ENCODE measurements at places on chromosomes 7 and 10. TPM values are rescaled to one million over a fixed set of nuclear protein-coding genes. Genes with fewer than 3 reads are reported as not detected.

- no peak for DNase-seq
Observed at GRCh38 chr10:14330388-14331061, at the start of gene FRMD4A. TSS of gene FRMD4A (minus strand) at chr10:14330924.

- no peak for DNase-seq
Observed at GRCh38 chr10:96228408-96228994, 42.9 kb downstream of the BLNK start.

DNA sequence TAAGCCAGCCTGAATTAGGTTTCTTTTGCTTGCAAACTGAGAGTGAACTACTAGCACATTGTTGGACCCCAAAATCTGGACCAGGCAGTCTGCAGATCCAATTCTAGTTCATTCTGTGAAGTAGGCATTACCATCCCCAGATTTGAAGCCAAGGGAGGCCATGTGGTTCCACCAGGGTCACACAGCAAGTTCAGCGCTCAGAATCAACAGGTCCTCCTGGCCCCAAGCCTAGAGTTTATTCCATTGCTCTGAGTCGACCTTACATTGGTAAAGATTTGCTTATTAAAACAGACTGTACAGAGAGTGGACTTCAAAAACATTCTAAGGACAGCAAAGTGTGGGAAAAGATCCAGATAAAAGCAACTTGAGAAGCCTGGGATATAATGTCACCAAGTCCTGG, 50.9 kb downstream of the AFAP1L2 start:
- DNase-seq, result no peak

- no peak for DNase-seq
Observed at GRCh38 chr7:4745971-4746919, 29.2 kb upstream of the AP5Z1 start.

DNA sequence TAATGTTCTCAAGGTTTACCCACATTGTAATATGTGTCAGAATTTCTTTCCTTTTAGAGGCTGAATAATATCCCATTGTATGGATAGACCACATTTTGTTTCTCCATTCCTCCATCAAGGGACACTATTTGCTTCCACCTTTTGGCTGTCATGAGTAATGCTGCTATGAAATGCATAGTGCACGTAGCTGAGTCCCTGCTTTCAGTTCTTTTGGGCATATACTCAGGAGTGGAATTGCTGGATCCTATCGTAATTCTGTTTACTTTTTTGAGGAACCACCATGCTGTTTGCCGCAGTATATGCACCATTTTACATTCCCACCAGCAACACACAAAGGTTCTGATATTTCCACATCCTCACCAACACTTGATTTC, 60.0 kb downstream of the PRF1 start:
- DNase-seq, result no peak

STAG3 gene
- 0.15 TPM for total RNA-seq

ARL3 gene
- 6.4 TPM for total RNA-seq

Measured in glomerular endothelial cell (primary cell).